ENCODE measurements at places on chromosomes 4 and X.

DNA sequence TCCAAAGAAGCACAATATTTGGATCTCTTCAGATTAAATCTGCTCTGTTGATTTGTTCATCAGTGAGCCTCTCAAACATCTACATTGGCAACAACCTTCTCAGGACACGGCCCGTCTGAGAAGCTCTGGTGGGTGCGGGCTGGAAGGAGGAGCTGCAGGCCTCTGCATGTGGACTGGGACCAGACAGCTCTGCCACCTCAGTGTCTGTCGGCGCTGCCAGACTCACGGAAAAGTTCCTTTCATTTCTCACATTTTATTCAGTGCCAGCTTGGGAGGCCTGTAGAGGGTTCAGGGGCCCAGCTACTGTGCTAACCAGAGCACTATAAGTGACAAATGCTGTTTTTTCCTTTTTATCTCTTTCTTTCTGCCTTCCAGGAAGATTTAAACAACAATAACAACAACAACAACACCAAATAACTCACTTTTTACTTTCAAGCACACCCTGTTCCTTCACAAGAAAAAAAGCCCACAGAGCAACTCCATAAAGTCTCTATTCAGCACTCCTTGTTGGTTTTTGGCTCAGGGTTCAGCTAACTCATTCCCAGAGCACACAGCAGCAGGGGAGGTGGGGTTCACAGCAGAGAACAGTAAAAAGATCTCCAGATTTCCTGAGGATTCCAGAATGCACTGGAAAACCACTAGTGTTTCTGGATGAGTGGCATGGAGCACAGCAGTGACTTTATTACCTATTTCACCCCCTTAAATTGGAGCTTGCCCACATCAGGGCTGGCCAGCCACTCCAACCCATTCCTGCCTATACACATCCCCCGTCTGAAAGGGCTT, 23.2 kb upstream of the HOPX start:
- no peak for DNase-seq

DNA sequence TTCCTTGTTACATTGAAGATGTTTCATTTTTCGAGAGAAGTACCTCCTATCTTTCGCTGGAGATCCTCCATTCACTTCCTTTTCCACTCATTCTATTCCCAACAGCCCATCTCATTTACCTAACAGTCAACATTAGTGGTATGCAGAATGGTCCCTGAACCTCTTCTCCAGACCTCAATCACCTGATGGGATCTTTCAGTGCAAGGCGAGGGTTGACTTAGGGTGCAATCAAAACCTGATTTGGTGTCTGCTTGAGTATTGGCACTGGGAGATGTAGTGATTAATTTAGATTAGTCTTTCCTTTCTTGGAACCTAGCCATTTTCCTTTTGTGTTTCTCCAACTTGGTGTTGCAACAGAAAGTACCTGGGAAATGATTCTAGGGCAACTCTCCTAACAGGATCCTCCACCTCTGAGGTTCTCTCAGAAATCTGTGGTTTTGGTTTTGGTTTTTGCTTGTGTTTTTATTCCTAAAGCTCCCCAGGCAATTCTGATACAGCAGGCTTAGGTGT, 18.4 kb downstream of the DDX3X start:
- no peak for DNase-seq

DNA sequence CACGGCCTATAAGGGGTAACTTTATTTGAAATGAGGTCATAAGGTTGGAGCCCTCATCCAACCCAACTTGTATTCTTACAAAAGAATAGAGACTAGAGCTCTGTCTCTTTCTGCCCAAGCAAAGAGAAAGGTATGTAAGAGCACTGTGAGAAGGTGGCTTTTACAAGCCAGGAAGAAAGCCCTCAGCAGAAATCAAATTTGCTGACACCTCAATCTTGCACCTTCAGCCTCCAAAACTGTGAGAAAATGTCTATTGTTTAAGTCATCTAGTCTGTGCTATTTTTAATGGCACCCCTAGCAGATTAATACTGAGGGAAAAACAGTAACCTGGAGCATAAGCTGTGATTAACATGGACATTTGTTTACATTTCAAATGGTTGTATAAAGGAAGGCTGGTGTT, 860.7 kb downstream of the PCDH7 start:
- DNase-seq = no peak

- no peak for DNase-seq
Measured at GRCh38 chr4:159966746-159967145, 863.9 kb downstream of the RAPGEF2 start.

DNA sequence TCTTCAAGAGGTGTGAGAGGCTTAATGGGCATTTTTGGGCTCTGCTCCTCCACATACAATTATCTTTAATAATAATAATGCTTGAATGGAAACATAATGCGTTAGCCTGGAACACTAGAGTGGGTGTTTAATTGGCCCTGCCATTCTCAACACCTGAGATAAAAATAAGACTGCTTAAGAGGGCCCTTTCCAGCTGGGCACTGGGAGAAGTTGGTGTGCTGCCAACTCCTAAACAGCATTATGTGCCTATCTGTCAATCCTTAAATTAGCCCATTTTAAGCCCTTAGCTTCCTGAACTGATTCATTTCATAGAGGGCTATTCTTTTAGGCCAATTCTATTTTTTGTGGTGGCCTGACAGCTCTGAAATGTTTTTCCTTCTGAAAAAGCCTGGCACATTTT, 211.1 kb upstream of the ZIC3 start:
- DNase-seq = no peak

DNA sequence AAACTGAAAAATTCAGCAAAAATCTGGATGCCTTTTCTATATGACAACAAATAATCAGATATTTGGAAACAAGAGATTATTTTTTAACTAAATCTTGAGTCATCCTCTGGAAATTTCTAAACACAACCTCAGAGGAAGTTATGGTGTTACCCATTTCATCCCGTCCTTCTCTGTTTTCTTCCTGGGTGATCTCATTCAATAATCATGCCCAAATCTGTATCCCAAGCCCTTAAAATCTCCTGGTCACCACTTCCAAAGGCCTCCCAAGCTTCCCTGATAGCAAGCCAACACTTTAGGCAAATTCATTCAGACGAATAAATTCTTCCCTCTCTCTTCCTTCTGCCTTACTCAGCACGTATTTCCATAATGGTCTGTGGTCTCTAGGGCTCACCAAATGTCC, 9.7 kb upstream of the SORCS2 start:
- no peak for DNase-seq

GRCh38 chr4:115158296-115158695, 44.9 kb upstream of the NDST4 start:
- DNase-seq = no peak

GRCh38 chr4:163592212-163592611, 97.7 kb downstream of the TMA16 start:
- no peak for DNase-seq

- no peak for DNase-seq
Measured at GRCh38 chr4:10123227-10124101, 6.9 kb upstream of the WDR1 start.

DNA sequence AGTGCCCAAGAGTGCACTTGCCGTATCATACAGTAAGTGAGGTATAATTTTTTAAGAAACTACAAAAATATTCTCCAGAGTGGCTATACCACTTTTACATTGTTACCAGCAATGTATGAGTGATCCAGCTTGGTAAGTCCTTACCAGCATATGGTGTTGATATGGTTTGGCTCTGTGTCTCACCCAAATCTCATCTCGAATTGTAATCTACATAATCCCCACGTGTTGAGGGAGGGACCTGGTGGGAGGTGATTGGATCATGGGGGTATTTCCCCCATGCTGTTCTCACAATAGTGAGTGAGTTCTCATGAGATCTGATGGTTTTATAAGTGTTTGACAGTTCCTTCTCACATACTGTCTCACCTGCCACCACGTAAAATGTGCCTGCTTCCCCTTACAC, 44.8 kb downstream of the RBMX start:
- DNase-seq = no peak

DNA sequence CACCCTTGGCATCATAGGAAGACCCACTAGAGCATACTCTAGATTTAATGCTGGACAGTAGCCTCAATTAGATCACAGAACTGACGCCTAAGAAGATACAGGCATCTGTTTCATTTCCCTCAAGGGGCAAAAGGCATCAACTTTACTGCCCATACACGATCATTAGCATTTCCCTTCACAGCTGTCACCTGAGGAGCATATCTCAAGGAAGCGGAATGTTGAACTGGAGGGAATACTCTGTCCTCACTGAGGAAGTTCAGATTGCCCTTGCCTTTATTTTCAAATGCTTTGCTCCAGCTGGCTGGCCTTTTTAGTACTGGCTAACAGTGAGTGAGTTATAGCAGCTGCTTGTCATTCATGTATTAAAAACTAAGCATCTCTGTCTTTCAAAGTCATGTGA, 508.4 kb upstream of the GALNT7 start:
- no peak for DNase-seq

DNA sequence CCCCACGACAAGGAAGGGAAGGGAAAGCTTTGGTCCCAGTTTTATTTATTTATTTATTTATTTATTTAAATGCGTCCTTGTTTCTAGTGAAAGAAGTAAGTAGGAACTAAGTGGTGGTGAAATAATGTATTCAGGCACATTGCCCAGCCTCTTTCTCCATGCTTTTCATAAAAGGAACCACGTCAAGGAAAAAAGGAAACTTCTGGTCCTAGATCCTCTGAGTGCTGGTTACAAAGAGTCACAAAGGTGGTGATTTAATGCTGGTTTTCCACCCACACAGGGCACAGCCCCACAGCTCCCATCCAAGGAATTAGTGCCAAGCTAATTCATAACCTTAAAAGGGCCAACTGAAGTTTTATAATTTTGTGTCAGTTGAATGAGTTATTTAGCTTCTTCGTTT, 206.6 kb upstream of the GYPA start:
- no peak for DNase-seq

DNA sequence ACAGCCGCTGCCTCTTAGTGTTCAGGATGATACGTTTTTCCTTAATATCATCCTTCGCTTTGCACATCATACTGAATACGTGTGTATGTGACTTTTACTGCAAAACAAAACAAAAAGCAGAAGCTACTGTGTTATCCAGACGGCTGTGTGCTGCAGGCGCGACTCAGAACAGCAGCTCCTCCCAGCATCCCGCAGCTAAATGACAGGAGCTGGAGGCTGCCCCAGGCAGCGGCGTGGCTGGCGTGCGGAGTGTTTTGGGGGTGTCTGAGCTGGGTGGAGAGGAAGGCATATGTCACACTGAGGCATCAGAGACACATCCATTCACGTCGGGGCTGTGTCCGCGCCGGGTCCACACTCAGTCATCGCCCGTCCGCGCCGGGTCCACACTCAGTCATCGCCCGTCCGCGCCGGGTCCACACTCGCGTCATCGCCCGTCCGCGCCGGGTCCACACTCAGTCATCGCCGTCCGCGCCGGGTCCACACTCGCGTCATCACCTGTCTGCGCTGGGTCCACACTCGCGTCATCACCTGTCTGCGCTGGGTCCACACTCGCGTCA, 16.6 kb downstream of the PCGF3 start:
- DNase-seq = no peak

- no peak for DNase-seq
Measured at GRCh38 chrX:7574325-7574724, 268.6 kb upstream of the VCX start.

- DNase-seq = no peak
Measured at GRCh38 chrX:119407681-119408080, 8.5 kb downstream of the SLC25A43 start.

DNA sequence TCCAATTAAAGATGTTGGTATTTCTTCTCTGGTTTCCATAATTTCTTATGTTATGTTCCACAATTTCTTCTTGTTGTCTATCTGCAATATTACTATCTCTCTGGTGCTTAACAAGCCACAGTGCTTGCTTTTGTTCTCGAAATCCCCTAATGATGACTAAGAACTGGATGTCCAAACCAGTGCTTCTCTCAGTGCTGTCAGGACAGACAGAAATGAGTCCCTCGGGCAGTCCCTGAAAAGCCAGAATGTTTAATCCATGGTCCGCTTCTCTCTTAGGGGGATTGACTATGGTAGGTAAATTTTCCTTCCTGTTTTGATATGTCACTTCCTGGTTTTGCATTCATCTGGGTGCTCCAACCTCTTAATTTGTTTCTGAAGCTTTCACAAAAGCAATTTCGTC, 321.6 kb upstream of the PCDH10 start:
- DNase-seq = no peak

DNA sequence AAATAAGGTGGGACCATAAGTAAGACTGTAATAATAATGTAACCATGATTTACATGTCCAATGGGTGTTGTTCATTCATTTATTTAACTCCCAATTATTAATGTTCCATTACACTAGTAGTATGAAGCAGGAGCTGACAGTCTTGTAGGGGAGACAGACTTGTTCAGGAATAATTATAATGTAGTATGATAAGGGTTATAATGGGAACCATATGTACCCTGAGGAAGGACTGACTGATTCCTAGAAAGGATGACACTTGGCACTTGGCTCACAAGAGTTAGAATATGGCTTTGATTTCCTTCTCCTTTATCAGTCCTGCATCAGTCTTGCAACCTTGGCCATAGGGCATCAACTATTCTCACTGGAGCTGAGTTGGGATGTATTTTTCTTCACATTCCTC, 24.2 kb downstream of the PCDH7 start:
- DNase-seq = no peak

GRCh38 chr4:146498291-146498690, 23.4 kb downstream of the SLC10A7 start:
- no peak for DNase-seq

- no peak for DNase-seq
Measured at GRCh38 chrX:119870626-119871131, 854 bp downstream of the RNF113A start.

DNA sequence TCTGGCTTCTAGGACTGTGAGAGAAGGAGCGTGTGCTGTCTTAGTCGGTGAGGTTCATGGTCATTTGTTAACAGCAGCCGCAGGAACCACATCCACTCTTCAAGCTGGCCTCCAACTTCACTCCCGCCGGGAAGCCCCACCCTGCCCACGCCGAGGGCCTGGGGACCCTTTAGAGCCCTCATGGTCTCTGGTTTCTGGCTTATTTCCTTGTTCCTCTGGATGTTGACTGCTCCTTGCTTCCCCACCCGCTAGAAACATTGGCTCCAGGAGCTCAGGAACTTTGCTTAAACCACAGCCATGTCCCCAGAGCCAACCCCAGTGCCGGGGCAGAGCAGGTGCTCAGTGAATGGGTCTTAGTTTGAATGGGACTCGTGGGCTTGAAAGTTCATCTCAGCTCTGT, 40.8 kb downstream of the HTRA3 start:
- no peak for DNase-seq

DNA sequence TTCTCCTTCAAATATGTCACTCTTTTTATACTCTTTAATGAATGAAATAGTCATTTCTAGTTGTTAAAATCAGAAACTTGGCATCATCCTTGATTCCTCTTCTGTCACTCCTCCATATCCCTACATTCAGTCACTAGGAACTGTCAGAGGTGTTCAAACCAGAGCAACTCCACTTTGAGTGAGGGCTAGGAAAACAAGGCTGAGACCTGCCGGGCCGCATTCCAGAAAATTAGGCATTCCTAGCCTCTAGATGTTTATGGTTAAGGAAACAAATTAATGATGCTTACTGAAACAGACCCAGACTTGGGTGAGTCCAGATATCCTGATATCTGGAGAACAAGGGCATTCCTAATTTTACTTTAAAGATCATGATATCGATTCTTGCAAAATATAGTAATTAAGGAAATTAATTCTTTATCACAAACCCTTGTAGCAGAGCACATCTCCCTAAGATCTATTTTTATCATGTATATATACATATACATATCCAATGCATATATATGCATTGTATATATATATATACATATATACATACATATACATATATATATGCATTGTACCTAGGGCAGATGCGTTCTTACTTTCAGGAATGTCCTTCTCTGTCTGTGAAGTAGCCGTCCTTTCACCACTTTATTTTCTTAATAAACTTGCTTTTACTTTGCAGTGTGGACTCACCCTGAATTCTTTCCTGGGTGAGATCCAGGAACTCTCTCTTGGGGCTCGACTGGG, 98.4 kb upstream of the GC start:
- no peak for DNase-seq

GRCh38 chr4:123596805-123597204, 200.2 kb downstream of the SPRY1 start:
- no peak for DNase-seq
